ENCODE measurements at places on chromosomes 16 and 17.

DNA sequence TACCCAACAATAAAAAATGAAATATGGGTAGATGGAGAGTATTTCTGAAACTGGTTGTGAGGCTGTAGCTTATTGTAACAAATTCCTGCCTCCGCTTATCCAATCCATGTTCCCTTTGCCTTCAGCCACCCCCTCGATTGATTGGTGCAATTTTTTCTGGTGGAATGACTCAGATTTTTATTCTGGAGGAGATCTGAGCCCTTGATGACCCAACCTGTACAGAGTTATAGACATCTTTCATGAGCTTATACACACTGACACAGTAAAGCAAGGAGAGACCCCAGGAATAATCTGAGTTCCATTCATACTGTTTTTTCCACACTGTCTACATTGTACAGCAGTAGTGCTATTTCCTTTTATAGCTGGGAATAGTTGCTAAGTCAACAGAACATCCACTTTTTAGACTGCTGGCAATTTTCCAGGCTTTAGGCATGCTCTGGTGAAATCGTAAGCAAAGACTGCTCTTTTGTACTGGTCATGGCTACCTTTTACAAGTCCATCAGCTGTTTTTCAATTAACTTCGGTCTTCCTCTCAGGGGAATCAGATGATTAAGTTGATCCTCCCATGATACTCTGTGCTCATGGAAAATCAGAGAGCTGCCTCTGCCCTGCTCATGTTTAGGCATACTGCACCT, 30.1 kb downstream of the CCL4 start:
- peak; percentile 81 for DNase-seq

GRCh38 chr17:80649672-80650330, 105.2 kb downstream of the RPTOR start:
- DNase-seq, result peak; percentile 79

DNA sequence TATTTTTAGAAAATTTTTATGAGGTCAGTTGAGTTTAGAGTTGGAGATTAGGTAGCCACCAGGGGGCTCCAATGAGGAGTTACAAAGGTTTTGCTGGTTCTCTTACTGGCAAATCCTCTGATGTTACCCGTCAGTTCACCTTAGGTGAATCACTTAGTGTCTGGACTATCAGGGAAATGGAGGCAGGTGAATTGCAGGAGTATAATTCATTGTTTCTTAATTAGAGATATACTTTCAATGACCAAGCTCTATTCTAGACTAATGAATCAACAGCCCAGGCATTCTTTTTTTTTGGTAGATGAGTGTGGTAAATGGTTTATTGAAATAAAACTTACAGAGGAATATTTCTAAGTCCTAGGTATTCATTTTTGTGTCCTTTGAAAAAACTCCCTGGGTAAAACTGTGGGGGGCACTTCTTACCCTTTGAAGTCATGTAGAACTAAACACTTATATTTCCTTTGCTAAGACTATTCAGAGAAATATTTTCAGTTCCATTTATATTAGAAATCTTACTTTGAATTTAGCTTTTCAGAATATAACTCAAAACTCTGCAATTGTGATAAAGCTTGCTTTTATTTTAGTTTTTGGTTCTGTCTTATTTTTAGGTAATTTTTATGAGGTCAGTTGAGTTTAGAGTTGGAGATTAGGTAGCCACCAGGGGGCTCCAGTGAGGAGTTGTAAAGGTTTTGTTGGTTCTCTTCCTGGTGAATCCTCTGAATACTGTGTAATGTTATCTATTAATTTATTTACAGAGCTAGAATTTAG, 17.7 kb downstream of the PSMD11 start:
- peak; percentile 88 for DNase-seq

DNA sequence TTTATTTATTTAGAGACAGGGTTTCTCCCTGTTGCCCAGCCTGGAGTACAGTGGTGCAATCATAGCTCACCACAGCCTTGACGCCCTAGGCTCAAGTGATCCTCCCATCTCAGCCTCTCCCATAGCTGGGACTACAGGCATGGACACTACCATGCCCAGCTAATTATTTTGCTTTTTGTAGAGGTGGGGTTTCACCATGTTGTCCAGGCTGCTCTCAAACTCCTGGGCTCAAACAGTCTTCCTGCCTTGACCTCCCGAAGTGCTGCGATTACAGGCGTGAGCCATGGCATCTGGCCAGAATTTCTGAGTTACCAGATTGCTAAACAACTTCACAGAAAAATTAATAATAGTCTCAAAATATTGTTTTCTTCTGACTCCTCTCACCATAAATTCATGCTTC, 21.7 kb downstream of the MOSMO start:
- DNase-seq, result no peak

DNA sequence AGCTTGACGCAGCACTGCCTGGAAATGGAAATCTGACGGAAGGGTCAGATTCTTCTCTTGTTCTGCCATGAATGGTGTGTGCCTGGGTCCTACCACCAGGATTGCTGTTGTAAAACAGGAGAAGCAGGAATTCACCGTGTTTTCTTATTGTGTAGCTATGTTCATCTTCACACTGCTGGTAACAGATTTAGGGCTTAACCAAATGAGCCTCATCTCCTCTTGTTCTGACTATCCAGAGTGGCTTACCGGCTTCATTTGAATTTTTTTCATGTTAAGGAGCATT, 97.3 kb upstream of the CHMP6 start:
- DNase-seq, result no peak

Measured in HT-29 (cell line).